ENCODE measurements at places on chromosomes 1 and 21.

DNA sequence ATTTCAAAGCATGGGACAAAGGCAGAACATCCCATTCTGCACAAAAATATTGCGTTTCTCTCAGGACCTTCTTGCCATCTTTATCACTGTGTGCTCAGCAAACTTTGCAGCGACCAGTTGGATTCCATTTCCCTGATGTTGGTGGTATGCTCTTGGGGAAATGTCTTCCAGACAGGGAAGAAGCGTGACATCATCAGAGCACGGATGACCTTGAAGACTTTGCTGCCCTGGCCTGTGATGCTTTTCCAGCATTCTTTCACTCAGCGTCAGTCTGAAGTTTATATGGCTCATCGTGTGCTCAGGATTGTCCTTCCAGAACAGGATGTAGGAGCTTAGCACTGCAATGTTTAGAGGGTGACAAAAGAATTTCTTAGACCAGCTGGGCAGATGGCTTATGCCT, 131.4 kb upstream of the F3 start:
- no peak for ATAC-seq

GRCh38 chr1:180926164-180926981, 13.7 kb downstream of the KIAA1614 start:
- no peak for ATAC-seq

DNA sequence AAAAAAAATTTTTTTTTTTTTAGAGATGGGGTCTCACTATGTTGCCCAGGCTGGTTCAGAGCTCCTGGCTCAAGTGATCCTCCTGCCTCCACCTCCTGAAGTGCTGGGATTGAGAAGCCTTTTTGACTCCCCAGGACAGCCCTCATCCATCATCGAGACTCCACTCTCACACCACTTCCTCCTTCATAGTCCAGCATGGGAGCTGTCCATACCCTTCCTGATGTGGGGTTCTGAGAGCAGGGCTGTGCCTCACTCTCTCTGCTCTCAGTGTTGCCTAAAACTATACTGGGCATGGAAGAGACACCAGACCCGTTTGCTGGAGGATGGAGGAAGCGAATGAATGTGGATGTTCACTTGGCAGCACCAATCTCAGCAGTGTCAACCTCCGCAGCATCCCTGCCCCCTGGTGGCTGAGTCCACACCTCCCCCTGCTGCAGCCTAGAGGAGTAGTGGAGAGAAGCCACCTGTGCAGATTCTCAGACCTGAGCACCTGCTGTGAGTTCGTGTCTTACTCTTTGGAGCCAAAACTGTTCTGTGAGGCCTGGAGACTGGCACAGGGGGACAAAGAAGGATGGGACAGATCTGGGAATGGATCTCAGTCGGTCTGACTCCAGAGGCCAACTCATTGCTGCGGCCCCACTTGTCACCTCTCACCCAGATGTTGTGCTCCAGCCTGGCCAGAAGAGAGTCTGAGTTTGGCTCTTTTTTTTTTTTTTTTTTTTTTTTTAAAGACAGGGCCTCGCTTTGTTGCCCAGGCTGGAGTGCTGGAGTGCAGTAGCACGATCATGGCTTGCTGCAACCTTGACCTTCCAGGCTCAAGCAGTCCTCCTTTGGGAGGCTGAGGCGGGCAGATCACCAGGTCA, 17.7 kb downstream of the TINAGL1 start:
- peak; percentile 90 for ATAC-seq

GRCh38 chr21:44867464-44867863, 6.0 kb downstream of the PTTG1IP start:
- ATAC-seq = no peak

GRCh38 chr21:41741253-41742072, 25.4 kb downstream of the RIPK4 start:
- ATAC-seq = no peak

- no peak for ATAC-seq
Observed at GRCh38 chr1:209106237-209106741, 477.2 kb upstream of the CAMK1G start.

GRCh38 chr1:155809088-155809487, 47.9 kb downstream of the GON4L start:
- no peak for ATAC-seq

GRCh38 chr1:35580949-35581388, 7.9 kb downstream of the TFAP2E start:
- no peak for ATAC-seq

DNA sequence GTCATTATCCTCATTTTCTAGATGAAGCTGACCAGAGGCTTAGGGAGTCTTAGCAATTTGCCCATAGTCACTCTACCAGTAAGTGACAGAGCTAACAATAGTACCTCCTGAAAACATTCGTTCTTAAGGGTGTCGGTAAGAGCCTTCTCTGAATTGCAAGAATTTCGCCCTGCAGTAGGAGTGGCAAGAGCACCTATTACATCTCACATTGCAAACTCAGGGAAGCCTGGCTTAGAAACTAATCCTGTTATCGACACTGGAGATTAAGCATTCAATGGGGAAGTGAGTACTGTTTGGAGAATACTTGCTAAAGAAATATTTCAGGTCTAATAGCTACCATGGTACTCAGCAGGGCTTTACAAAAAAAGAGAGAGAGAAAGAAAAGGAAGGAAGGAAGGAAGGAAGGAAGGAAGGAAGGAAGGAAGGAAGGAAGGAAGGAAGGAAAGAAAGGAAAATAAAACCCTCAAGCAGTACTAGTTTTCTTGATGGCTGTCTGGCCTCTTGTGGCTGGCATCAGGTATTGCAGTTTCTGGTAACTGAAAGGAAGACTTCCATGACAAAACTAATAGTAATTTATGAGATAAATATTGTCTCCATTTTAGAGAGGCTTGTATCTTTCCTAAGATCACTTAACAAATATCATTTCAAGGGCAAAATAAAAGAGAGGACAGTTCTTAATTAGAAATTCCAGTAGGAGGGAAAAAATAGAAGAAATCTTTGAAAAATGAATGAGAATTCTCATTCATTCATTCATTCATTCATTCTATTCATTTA, 10.4 kb downstream of the C1orf226 start:
- no peak for ATAC-seq

DNA sequence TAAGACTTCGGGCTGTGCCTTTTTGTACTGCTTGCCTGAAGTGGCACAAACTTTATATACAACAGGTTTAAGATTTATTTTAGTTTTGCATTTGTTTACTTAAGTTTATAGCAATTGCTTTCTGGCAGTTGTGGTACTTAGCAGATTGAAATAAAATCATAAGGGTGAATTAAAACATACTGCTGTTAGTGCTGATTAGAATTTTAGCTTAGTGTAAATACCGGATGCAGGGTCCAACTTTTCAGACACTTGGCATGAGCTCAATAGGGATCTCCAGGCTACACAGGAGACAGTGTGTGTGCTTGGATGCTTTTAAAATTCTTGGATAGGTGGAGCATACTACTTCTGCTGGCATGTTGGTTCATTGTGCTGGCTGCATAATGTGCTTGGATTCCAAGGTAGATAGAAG, 159.6 kb downstream of the NFIA start:
- no peak for ATAC-seq

DNA sequence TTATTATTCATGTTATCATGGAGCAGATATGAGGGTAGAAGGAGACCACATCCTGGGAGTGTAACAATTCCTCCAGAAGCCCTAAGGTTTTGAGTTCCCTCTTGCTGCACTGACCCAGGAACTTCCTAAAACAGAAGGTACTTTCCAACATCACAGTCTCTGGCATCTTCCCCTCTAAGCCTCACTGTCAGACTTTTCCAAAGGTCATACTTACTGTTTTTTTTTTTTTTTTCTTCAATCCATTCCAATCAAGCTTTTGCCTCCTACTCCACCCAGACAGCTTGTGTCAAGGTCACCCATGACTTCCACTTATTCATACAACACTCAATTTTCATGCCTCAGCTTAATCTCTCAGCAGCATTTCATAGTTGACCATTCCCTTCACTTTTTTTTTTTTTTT, 18.4 kb upstream of the UQCRHL start:
- ATAC-seq = no peak

DNA sequence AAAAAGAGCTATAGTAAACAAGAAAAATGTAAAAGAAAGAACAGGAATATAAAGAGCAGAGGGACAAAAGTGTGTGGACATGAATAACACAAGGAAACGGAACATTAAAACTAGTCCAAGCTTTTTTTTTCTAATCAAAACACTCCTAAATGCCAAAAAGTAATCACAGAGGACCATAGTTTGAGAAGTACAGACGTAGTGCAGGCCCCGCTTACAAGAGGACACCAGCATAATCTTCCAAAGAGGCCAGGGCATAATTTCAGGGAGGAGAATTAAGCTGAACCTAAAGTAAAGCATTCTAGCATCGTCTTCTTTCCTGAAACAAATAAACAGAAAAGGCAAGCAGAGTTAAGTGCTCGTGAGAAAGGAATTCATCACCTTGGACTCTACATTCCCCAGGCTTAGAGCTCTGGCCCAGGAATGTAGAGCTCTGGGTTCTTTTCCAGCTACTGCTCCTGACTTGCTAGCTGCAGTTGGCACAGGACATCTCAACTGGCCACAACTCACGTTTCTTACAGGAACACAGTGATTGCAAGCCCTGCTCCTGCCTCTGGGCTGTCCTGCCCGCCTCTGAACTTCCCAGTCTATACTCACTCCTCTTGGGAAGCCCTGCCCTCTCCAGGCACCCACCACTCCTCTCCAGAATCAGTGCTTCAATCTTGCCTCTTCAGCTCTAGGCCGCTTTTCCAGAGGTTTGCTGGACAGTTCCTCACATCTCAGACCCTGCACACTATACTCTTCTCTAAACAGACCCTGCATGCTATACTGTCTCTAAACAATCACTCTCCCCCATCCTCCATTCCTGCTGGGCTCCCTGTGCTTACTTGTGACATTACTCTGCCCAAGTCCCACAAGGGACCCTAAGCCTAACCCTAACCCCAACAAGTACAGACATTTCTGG, 9.8 kb downstream of the RGS8 start:
- no peak for ATAC-seq

DNA sequence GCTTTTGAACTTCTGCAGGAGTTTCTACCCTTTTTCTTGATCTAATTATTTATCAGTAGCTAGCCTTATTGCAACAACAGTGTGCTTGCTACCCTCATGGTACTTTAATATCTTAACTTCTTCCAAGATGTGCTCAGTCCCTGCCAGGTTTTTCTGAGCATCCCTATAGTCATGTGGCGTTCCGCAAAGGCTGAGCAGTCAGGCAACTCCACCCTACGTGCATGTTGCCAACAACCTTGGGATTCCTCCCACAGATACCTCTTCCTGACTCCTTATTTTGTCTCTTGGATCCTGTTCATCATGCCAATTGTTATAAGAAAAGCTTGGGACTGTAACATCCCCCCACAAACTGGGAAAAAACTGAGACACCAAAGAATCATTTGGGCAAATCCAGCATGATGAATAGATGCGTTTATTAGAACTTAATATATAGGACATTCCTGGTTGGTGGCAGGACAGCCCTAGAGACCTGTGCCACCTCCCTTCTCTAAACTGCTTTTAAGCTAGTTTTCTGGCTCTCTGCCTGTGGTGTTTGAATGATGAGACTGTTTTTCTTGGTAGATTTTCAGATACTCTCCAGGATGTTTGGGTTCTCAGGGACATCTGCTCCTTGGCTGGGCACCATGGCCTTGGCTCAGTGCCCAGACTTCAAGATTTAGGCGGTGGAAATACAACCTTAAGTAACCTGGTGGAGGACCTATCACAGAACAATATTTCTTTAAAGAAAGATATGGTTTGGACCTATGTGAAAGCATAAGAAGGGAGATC, 27.1 kb upstream of the KCTD3 start:
- ATAC-seq = no peak

All from activated T-helper 17 cell treated with anti-CD3 and anti-CD28 coated beads, Interleukin-2, amount 50 U/mL, for 72 hours (primary cell).